ENCODE measurements at places on chromosomes 4 and X.

DNA sequence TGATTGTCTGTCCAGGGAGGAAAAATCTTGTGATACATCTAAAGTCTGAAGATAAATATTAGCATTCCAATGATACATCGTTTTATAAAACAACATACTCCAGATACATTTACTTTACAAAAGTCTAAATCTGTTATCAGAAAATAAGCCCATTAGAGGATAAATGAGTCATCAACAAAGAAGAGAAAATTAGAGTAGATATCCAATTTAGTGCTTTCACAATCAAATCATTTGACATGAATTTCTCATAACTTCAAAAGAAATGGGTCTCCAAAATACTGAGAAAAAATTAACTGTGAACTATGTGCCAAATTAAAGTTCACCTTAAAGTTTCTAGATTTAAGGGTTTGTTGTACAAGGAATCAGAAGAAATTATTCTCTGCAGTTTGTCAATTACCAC lies 213.8 kb downstream of the ANK2 start:
- no peak for DNase-seq

DNA sequence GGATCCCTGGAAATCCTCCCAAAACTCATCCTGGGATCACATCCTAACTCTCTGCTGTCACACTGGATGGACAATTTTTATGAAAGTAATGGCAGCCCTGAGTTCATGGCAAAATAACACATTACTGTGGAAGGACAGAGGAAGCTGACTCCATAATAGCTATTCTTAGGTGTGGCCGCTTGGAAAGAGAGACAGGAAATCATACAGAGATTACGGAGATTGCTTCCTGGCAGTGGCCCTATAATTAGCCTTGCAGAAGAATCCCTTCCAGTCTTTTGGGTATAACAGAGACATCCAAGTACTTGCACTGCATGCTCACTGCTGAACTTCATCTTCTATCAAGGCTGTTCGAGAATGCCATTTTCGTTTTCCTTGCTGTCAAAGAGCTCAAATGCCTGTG lies 133.1 kb upstream of the VCX start:
- no peak for DNase-seq

DNA sequence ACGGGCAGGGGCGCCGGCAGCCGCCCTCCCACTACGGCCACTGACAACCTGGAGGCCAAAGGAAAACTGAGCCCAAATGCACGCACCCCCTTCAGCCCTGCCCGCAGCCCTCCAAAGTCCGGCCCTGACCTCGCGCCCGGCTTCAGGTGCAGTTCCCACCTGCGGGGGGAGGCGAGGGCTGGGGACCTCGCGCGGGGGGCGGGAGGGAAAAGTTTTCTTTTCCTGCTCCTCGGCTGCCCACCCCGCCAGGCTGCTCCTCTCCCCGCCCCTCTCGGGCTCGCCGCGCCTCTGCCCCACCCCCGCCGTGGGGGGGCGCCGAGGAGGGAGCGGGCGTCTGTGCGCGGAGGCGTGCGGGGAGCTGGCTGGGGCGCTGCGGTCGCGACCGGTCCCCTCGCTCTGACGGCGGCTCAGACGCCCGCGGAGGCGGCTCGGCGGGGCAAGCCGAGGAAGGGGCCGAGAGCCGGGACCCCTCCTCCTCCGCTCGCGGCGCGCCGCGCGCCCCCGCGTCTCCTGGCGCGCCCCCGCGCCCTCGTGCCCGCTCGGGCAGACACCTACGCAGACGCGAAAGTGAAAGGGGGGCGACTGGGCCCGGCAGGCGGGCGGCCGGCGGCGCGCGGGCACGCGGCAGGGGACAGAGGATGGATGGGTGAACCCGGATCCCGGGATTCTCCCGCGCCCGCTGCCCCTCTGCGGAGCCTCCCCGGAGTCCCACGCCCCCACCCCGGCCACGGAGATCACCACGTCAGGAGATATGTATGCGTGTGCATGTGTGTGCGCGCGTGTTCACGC lies 3.1 kb upstream of the NR3C2 start:
- peak; percentile 57 for DNase-seq

- DNase-seq, result no peak
Observed at GRCh38 chr4:244471-244870, 60.8 kb downstream of the ZNF732 start.

- DNase-seq, result no peak
Observed at GRCh38 chr4:2267320-2267811, 5.5 kb upstream of the MXD4 start.

GRCh38 chrX:459611-460010 lies 72.9 kb upstream of the PPP2R3B start:
- DNase-seq, result no peak

GRCh38 chr4:164943192-164943591 lies 34.3 kb downstream of the TRIM61 start:
- DNase-seq, result no peak

GRCh38 chr4:14967982-14968381 lies 34.3 kb upstream of the CPEB2 start:
- no peak for DNase-seq

- no peak for DNase-seq
Observed at GRCh38 chr4:5118994-5119835, 67.9 kb downstream of the STK32B start.

DNA sequence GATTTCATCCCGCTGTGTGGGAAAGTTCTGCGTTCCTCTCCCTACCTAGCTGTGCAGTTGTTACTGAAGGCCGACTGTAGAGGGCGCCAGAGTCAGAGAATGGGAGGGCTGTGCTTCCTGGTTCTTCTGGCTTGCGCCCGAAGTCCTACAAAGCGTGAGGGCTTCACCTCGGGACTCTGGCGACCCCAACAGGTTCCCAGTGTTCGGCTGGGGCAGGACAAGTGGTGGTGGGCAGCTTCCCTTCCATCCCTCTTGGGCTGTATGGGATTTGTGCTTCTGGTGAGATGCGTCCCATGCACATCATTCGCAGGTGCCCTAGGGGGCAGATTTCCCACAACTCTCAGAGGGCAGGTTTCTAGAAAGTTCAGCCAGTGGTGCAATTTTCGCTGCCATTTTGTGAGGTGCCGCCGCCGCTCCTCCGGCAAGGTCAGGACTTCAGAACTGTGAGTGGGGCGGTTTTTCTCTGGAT lies 27.3 kb downstream of the CT45A1 start:
- DNase-seq, result peak; percentile 17

- no peak for DNase-seq
Observed at GRCh38 chr4:121056066-121056465, 16.3 kb downstream of the NDNF start.

DNA sequence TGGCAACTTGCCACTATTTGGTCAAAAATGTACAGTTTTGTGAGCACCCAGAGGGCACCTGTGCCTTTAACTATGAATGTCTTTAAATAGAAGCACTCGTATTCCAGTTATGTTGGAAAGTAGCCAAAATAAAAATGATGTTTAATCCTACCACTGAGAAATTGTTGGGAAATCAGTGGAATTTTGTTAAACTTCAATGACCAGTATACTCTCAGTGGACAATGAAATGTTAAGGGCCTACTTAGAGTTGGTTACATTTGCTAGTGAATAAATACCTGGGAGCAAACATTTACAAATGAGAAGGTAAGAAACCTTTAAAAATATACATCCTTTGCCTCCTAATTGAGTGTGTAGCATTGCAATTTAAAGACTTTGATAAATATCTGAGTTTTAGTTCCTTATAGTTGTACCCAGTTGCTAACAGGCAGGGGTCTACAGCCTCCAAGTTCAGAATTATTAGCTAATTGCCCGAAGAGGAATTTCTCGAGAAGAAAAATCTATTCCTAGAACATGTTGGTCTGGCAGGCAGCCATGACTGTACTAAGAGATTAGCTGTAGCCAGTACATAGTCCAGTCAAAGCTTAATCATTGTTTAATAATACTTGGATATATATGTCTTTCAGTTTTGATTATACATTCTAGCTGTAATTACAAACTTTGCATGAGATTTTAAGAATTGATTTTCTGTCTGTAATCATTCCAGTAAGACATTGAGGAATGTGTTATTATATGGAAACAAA lies 93.2 kb downstream of the IL1RAPL2 start:
- no peak for DNase-seq

- no peak for DNase-seq
Observed at GRCh38 chr4:124409044-124409443, 303.5 kb downstream of the ANKRD50 start.

DNA sequence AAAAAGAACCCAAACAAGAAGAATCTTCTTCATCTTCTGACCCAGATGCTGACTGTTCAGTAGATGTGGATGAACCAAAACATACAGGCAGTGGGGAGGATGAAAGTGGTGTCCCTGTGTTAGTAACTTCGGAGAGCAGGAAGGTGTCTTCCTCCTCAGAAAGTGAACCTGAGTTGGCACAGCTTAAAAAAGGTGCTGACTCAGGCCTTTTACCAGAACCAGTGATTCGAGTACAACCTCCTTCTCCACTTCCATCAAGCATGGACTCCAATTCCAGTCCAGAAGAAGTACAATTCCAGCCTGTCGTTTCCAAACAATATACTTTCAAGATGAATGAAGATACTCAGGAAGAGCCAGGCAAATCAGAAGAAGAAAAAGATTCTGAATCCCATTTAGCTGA lies 307.0 kb downstream of the ANK2 start:
- no peak for DNase-seq

DNA sequence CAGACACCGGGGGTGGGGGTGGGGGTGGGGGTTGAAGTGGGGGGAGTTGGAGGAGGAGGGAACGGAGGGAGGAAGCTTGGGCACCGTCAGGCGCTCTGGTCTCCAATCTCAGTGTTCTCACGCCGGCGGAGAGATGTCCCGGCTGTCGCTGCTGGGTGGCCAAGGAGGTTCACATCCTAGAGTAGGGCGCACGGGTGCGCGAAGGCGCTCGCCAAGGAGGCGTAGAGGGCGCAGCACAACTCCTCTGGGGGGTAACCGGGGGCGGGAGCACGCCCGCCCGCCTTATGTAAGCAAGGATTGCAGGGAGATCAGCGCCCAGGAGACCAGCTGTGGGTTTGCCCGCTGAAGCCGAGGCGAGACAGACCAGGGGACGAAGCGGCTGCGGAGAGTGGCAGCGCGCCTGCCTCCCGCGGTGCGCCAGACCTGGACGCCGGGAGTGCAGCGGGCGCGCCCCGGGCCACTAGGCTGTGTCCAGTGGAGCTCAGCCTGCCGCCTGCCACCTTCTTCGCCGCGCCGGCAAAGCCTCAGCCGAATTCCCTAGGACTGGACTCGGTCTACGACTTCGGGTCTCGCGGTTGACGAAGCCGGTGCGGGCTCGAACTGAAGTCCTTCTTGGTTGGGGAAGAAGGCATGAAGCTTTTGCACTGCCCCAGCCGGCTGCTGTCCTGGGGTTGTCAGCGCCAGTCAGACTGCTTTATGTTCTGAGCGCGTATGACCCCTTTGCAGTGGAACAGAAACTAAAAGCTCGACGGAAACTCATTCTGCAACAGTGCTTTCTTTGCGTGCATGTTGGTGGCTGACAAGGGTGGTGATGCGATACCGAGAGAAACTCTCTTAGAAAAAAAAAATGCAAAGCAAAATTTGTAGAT lies 707 bp upstream of the UNC5C start:
- no peak for DNase-seq

DNA sequence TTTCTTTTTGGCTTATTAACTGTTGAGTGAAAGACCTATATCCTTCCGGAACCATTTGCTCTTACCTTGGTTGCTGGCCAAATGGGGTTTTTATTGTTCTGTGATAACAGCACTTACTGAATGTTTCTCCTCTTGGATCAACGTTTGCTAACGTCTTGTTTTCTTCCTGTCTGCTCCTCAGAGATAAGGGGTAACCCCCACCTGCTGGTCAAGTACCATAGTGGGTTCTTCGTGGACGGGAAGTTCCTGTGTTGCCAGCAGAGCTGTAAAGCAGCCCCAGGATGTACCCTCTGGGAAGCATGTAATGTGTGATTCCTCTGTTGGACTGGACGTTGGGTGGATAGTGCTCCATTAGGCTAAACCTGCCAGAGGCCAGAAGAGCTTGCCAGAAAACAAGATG lies 15.3 kb downstream of the BMX start:
- no peak for DNase-seq

GRCh38 chrX:136185401-136186022 lies 38.2 kb downstream of the FHL1 start:
- no peak for DNase-seq

DNA sequence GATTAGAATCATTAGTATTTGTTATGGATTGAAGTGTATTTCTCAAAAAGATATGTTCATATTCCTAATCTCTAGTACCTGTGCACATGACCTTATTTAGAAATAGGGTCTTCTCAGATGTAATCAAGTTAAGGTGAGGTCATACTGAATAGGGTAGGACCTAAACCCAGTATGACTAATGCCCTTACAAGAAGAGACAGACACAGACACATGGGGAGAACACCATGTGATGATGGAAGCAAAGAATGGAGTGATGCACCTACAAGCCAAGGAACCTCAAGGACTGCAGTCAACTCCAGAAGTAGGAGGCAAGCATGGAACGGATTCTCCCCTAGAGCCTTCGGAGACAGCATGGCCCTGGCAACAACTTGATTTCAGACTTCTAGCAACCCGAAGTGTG lies 31.4 kb downstream of the OTUD4 start:
- DNase-seq, result no peak

GRCh38 chr4:60683973-60684372 lies 516.2 kb upstream of the ADGRL3 start:
- no peak for DNase-seq
